ENCODE measurements at places on chromosomes 7 and 10.

DNA sequence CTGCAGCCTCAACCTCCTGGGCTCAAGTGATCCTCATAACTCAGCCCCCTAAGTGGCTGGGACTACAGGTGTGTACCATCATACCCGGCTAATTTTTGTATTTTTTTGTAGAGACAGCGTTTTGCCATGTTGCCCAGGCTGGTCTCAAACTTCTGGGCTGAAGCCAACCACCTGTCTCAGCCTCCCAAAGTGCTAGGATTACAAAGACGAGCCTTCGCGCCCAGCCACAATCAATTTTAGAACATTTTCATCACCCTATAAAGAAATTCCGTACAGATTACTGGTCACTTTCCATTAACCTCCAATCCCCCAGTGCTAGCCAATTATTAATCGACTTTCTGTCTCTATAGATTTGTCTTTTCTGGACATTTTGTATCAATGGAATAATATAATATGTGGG, 32.3 kb upstream of the PALS2 start:
- DNase-seq: no peak

- DNase-seq: no peak
Observed at GRCh38 chr7:73418113-73418703, 15.4 kb upstream of the FZD9 start.

DNA sequence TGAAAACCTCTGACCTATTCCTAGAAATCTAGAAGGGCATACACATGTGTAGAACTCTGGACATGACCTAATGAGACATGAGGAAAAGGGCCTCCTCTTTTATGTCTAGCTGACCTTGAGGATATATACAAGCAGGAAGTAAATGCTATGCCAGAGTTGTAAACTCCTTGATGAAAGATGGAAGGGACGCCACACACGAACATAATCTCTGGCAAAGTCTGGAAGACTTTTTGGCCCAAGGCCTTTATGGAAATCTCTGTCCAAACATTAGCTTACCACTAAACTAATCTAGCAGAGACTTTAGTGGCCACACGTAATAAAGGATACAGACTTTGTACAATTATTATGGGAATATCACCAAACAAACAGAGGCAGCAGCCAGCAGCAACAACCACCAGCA, 138.1 kb upstream of the THSD7A start:
- DNase-seq: no peak

DNA sequence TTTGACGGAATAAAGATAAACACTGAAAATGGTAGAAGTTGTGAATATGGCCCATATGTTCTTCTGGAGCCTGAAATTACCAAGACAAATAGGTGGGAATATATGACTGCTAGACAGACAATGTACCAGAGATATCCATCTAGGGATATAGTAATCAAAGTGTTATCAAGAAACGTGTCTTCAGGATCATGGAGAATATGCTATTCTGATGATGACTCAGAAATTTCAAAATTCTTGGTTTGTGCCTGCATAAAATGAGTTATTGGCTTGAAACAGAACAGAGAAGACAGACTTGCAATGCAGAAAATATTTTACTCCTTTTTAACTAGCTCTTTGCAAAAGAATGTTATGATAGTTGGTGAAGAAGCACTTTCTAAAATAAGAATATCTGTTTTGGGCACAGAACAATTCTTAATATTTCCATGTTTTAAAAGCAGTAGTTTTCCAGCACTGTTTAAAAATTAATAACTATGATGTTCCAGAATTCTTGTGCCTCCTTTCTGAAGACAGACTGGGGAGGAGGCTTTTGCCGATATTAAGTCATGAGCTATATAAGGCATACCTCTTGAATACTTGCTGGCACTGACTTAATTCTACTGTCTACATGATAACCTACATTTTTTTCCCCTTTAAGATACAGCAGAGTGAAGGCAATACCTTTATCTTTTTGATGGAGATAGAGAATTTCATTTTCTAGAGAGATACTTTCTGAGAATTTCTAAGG, 34.4 kb upstream of the CABCOCO1 start:
- DNase-seq: no peak

GRCh38 chr10:61612450-61612849, 50.3 kb upstream of the CABCOCO1 start:
- no peak for DNase-seq

- no peak for DNase-seq
Observed at GRCh38 chr7:727806-728460, 852 bp upstream of the PRKAR1B start.

GRCh38 chr7:42704710-42705109, 207.2 kb downstream of the C7orf25 start:
- DNase-seq: no peak

All from activated CD4-positive, CD25-positive, alpha-beta regulatory T cell treated with anti-CD3 and anti-CD28 coated beads, Interleukin-2, amount 50 U/mL, for 72 hours (primary cell).